NCI-H1092 (cell line): ENCODE measurements at places on chromosomes 5 and 9.

GRCh38 chr5:40572937-40573336 lies 106.8 kb upstream of the PTGER4 start:
- DNase-seq, result no peak

- DNase-seq, result no peak
Observed at GRCh38 chr5:67844924-67845323, 370.6 kb upstream of the PIK3R1 start.

GRCh38 chr5:94691949-94692348 lies 73.5 kb downstream of the SLF1 start:
- peak; percentile 29 for DNase-seq

- DNase-seq, result peak; percentile 59
Observed at GRCh38 chr9:129320575-129321285, 142.7 kb upstream of the IER5L start.

DNA sequence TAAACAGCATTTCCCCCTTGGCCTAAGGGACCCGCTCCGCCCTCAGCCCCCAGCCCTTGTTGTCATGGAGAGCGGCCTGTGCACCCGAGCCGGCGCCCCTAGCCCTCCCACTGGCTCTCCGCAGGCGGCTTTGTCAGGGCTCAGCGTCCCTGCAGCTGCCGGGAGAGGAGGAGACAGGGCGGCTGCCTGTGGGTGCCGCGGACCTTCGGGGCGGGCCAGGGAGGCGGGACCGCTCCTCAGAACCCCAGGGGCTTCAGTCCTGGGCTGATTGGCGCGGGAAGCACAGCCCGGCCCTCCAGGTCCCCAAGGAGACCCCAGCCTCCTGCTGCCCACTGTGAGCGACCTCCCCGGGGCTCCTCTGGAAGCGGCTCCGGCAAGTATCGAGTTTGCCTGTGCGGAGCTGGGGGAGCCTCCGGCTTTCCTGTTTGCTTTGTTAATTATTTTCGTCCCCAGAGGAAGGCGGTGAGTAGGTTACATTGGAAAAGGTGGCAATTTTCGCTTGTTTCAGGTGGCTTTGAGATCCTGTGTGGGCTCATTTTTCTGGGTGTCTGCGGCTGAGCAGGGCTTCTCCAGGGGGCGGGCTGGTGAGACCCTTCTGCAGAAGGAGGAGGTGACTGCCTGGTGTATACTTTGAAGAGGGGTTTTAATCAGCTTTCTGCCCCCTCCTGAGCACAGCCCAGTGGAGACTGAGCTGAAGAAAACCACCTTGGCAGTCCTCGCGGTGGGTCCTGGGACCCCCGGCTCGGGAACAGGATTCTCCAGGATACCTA lies at the start of gene FGD3:
Gene FGD3 (plus strand): TSS at position 256 of the 770 bp plus-strand sequence. CDS start 28,734 bp downstream, outside the sequence.
- DNase-seq, result peak; percentile 81

GRCh38 chr9:129597355-129598088 lies 23.4 kb downstream of the C9orf50 start:
- no peak for DNase-seq

GRCh38 chr5:172939071-172939470 lies 20.2 kb upstream of the RPL26L1 start:
- DNase-seq, result no peak

DNA sequence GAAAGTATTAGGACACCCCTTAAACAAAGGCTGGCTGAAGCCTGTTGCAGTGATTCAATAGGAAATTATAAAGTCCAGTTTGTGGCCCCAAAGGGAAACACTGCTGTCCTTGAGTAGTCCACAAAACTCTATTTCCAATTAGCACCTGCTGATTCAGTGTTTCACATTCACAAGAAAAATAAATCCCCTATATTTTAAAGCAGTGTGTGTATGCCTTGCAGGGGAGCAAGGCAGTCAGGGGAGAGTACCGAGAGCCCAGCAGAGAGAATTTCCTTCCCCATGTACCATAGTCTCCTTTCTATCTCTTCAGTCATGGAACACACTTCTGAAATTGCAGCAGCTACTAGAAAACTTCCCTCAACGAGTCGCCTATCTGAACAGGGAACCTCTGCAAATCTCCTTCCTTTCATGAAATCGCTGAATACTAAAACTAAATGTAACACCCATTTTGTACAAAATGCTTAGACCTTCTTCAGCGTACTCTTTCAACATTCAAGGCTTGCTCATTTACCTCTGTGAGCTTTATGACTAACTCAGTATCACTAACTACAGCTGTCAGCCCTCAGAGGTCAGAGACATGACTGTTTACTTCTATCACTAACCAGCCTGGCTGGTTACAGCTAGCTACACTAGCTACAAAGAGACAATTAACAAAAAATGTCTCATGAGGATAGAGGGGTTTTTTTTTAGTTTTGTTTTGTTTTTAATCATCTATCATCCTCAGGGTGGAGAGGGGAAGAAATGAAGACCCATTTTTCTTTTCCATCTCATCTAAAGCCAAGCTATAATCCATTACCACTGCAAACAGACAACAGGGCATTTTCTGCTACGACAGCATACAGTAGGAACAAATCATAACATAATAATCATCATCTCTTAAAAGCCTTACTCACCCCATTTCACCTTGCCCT lies 188.7 kb downstream of the EBF1 start:
- DNase-seq, result no peak
